GF-D8 (cell line): ENCODE measurements at places on chromosomes 2 and 18.
A peak's percentile ranks its signal among the peaks of the same experiment; 100 is the strongest.

DNA sequence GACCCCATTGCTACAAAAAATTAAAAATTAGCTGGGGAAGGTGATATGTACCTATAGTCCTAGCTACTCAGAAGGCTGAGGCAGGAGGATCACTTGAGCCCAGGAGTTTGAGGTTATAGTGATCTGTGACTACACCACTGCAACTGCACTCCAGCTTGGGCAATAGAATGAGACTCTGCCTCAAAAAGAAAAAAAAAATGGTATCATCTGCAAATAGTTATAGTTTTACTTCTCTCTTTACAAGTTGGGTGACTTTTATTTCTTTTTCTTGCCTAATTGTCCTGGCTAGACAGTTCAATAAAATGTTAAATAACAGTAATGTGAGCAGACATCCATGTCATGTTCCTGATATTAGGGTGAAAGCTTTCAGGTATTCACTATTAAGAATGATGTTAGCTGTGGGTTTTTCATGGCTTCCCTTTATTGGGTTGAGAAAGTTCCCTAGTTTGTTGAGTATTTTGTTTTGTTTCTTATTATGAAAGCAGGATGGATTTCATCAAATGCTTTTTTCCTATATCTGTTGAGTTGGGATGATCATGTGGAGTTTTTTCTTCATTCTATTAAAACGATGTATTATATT, 24.9 kb upstream of the ACOXL start:
- DNase-seq = no peak

GRCh38 chr2:54735636-54736035, 12.2 kb downstream of the EML6 start:
- DNase-seq = no peak

- DNase-seq = no peak
These were observed 1.5 kb downstream of the SLC39A10 start for GRCh38 chr2:195658541-195658890.

DNA sequence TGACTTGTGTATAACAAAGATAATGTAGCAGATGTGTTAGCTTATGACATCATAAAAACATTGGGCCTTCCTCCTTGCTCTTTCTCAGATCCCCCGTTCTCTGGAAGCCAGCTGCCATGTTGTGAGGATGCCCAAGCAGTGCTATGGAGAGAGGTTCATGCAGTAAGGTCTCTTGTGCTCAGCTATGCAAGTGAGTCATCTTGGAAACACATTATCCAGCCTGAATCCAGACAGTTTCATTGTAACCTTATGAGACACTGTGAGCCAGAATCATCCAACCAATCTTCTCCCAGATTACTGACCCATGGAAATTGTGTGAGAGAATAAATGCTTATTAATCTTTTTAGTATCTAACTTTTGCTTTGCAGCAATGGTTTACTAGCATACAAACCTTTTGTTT, 60.8 kb downstream of the ST6GAL2 start:
- no peak for DNase-seq

DNA sequence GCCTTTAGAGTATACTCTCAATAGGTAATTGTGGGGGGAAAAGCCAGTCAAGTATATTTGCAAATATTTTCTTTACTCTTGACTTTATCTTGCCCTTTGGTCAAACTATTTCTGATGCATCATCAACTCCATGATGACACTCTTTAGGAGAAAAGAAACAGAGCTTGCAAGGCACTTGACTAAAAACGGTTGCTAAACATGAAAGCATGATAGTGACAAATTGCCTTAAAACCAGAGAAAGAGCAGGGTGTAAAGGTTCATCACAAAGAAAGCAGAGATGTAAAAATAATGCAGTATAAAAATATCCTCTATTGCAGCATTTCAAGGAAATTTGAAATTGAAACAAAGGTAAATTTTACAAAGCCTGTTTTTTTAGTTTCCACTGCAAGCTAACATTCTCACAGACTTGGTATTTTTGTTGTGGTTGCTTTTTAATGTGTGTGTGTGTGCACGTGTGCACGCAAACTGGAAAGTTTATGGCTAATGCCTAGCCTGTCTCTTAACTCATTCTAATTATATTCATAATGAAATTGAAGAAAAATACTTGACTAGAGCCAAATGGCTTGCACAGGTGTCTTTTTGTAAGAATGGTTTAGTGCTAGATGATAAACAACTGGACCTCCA, 503.6 kb downstream of the ARHGAP15 start:
- no peak for DNase-seq

- DNase-seq = no peak
These were observed 9.0 kb downstream of the MBP start for GRCh38 chr18:77123320-77124231.

DNA sequence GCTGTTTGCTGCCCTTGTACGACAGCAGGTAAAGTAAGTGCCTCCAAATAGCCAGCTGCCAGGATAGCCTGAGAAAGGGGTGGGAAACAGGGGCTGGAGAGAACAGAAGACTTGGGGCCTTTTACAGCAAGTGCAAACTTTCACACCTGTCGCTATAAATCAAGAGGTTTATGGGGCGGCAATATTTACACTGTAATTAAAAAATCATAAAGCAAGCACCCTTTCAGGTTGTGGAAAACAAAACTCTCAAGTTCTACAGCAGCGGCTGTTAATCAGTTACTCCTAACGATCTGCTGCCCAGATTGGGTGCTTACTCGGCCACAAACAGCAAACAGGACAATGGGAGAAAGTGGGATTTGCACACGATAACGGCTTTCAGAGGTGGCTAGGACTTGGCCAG, 359.5 kb upstream of the ETAA1 start:
- no peak for DNase-seq

GRCh38 chr2:42337356-42337820, 23.6 kb downstream of the COX7A2L start:
- no peak for DNase-seq

DNA sequence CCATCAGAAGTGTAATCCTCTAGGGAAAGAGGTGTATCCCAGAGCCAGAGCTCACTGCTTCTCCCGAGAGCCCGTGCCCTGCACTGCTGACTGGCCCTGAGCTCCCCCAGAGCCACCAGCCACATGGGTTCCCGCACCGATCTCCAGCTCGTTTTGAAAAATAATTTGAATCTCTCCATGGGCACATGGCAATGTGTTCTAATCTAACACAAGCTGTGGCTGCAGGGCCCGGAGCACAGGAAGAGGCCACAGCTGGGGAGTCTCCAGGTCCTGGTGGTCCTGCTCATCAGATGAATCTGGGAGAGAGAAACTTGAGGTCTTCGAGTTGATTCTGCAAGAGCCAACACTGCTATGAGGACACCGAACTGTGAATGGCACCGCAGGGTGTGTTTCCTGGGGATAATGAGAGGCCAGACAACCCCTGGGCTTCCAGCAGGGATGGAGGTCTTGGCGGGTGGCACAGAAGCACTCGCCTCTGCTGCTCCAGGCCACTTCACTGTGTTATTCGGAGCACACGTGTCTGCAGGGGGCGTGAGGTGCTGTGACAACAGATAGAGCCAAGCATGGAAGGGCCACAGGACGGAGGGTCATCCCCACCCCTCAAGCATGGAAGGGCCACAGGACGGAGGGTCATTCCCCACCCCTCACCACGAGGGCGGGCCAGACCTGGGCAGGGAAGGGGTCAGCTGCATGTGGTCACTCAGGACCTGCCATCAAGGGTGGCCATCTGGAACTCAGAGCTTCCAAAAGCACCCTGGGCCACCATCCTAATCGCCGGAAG, 196.8 kb downstream of the NDUFA10 start:
- DNase-seq = no peak

- no peak for DNase-seq
These were observed 2.7 kb downstream of the ZAP70 start for GRCh38 chr2:97715951-97716694.

GRCh38 chr2:50018292-50018691, 864.0 kb upstream of the FSHR start:
- DNase-seq = no peak

GRCh38 chr2:74267068-74267467, 68.7 kb downstream of the MTHFD2 start:
- DNase-seq = no peak

- peak; percentile 94 for DNase-seq
These were observed 49.3 kb downstream of the SP110 start for GRCh38 chr2:230170532-230170931.

- no peak for DNase-seq
These were observed 103.3 kb downstream of the RNF144A start for GRCh38 chr2:7020468-7020867.

GRCh38 chr2:197128897-197129296, 181.7 kb downstream of the ANKRD44 start:
- DNase-seq = no peak

GRCh38 chr2:201821080-201821479, 14.7 kb downstream of the CDK15 start:
- no peak for DNase-seq
